ENCODE measurements at places on chromosomes 3 and 15.
A peak's percentile ranks its signal among the peaks of the same experiment; 100 is the strongest.

GRCh38 chr3:129967761-129968160, 6.8 kb upstream of the TRH start:
- DNase-seq, result no peak

DNA sequence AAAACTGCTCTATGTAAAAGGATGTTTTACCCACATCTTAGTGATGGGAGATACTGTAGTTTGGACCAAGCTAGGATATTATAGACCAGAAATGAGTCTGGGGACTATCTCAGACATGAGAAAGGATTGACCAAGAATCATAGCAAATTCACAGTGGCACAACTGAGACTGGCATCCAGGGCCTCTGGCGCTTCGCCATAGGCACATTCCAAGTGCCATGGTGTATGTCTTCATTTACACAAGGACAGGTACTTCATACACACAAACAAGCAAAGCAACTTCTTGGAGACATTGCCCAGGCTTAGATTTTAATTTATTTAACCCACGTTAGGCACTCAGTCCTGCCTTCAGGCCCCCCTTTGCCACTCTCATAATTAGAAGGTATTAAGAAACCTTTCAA, 28.9 kb downstream of the CACNA1D start:
- no peak for DNase-seq

GRCh38 chr3:33898901-33899300, 100.5 kb downstream of the PDCD6IP start:
- DNase-seq, result no peak

- DNase-seq, result no peak
These were observed 2.5 kb downstream of the NT5DC2 start for GRCh38 chr3:52530918-52531826.

DNA sequence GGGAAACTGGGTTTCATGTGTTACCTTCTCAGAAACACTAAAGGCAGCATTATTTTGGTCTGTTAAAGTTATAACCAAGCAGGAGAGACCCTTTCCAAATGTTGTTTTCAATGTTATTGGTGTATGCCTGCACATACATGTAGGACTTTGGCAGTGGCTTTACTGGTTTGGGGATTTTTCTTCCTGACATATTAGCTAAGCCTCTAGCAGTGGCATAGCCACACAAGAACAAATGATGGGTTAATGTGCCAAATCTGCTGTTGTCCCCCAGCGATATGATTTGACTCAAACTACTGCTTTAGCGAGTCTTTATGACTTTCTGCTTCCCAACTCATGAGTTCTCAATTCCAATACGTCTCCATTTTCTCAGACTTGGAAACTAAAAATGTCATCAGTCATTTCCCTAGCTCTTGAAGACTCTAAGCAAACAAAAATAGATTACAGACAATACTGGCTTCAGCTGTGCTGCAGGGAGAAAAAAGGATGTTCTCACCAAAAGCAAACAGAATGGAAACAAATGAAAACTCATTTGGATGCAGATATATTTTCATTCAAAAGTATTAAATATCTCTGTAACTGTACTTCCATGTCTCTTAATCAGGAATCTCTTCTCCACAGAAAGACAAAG, 29.6 kb downstream of the TPM1 start:
- no peak for DNase-seq

DNA sequence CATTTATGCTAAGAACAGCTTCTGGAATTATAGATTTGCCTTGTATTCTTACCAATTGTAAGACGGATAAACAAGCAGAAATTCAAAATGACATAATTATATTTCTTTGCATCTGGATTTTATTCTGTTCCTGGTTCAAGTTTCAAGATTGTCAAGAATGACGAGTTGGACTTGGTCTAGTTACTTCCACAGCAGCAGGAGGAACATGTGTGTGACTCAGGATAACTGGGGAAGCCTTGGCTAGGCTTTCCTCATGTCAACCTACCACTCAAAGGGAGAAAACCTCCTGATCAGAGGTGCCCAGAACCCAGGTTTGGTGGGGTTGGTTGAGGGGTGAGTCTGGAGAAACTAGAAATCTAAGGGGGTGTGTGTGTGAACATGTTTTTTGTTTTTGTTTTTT, 259.7 kb downstream of the SOX2 start:
- no peak for DNase-seq

GRCh38 chr3:68306571-68306970, 625.8 kb downstream of the TAFA4 start:
- DNase-seq, result no peak

DNA sequence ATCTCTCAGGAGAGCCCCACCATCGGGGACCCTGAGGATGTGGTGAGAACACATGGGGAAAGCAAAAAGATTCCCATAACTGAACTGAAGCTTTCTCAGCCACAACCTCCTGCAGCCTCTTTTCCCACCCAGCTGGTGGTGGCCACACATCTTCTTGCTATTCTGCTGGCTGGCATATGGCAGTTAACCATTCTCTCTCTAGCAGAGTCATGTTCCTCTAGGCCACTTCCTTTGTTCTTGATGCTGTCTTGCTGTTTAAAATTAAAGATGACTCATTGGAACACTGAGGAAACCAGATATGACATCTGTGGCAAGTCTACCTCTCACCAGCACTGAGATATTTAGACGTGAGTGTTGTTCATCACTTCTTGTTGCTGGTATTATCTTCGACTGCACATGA, 180.3 kb upstream of the ROBO2 start:
- DNase-seq, result no peak

DNA sequence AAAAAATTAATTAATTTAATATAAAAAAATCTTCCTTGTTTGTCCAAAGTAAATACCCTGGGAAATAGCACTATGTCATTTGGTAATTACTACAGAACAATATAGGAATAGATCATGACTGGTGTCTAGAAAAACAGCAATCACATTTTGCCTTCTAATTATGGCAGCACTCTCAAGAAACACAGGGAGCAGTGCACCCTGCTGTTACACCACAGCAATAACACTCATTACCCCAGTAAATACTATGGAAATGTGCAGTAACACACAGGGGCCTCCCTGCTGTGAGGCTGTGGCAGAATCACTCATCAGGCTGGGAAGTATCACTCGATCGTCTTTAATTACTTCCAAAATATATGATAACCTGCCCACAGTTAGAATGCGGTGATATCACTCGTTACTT, 646.0 kb downstream of the TUSC7 start:
- peak; percentile 74 for DNase-seq

DNA sequence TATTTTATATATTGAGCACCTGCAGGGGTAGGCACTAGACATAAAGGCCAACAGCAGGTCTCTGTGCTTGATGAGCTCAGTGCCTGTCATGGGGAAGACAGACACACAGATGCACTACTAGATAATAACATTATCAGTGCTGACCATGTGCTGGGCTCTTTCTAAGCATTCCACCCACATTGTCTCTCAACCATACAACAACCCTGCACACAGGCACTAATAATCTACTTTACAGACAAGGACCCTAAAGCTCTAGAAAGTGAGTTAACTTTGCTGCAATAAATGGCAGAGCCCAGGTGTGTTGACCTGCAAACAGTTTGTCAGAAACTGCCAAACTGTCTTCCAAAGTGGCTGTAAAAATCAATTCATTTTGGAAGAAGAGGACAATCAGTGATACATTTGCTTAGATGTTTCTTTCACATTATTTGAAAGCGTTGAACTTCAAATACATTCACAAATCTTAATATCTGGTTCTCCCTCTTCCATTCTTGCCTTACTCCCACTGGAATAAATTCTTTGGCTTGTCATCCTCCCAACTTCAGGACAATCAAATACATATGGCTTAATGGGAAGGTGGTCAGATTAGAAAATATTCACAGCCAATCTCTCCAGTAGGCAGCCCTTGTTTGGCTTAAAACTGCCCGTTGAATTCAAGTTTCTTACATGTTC, 11.0 kb upstream of the PP2D1 start:
- no peak for DNase-seq
